ELF-1 (cell line): ENCODE measurements at places on chromosomes 1 and 21.

- no peak for DNase-seq
These were observed 199.6 kb downstream of the TRABD2B start for GRCh38 chr1:47797575-47797974.

DNA sequence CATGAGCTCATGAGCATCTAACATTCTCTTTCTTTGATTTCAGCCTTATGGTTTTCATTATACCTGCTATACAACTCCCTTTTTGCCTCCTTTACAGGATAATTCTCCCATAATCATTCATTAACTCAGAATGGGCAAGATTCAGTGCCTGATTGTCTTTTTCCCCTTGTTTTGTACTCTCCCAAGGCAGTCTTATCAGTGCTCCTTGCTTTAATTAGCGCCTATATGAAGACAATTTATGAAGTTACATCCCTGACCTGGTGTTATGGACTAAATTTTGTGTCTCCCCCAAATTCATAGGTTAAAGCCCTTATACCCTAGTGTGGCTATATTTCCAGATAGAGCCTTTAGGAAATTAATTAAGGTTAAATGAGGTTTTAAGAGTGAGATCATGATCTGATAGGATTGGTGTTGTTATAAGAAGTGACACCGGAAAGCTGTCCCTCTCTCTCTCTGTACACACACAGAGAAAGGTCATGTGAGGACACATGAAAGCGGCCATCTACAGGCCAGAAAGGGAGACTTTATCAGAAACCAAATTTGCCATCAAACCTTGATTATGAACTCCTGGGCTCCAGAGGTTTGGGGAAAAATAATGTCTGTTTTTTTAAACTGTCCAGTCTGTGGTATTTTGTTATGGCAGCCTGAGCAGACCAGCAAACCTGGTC lies 185.8 kb upstream of the CHODL start:
- no peak for DNase-seq

DNA sequence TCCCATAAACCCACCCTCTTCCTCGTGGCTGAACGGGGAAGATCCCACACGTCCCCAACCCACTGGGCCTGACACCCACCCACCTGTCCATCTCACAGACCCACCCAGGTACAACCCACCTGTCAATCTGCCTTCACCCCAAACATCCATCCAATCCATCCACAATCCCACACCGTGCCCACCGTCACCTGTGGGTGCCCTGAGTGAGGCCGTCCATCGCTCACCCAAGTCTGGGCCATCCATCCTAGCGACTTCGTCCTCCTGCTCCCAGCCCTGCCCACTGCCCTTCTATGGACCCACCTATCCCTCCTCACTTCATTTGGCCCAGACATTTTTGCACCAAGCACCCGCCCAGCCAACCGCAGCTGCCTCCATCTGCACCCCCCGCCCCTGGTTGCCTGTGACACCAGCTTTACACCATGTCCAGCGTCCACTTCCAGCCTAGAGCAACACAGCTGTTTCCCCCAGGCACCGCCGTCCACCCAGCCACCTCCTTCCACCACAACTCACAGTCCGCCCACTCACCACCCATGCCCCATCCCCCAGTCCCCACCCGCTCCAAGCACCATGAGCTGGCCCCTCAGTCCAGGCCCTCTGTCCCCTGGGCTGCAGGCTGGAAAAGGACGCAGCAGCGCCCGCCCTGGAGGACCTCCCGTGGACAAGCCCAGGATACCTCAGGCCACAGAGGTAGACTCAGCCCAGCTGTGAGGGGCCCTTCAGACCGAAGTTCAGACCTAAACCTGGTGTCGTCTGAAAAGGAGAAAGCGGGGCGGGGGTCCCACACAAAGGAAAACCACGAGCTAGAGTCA lies 7.7 kb downstream of the TTLL10 start:
- DNase-seq: no peak

DNA sequence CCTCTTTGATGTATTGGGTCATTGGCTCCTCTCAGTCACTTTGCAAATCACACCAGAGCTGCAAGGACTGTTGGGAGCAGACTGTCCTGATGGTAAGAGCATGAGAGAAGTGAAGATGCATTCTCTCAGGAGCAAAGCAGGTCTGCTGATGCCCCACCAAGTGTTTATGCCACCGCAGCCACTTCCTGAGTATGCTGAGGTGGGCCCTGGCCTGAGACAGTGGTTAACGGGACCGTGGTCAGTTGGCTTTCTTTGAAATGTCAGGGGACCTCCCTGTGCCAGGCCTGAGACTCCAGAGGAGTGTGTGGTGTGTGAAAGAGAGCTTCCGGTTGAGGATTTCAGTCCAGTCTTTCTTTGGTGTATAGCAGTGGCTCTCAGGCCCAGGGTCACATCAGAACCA lies 79.4 kb downstream of the SPATA46 start:
- no peak for DNase-seq

DNA sequence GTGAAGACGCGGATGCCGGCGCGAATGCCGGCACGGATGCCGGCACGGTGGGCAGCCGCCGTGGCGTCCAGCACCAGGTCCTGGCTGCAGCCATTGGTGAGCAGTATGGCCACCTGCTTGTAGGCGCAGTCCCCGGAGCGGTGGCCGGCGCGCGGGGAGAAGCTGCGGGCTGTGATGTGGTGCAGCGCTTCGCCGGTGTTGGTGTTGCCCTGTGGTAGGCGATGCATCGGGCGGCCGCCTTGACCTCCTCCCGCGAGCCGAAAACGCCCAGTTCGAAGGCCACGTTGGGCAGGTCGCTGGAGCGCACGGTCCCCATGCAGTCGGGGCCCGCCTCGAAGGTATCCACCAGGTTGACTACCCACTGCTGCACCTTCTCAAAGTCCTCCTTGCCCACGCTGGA lies 120.2 kb downstream of the NR5A2 start:
- DNase-seq: no peak

DNA sequence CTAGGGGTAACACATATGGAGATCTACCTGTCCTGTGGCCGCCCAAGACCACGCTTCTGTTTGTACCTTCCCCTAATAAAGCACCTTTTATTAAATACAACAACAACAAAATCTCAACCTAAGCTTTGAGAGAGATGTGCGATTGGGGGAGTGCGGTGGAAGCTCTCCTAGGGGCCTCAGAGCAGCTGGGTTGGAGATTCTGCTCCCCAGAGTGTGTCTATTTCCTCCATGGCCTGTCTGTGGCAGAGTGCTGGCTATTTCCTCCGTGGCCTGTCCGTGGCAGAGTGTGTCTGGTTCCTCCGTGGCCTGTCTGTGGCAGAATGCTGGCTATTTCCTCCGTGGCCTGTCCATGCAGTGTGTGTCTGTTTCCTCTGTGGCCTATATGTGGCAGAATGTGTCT lies 139.3 kb upstream of the IPO9 start:
- DNase-seq: no peak

GRCh38 chr21:14685568-14685967 lies 139.5 kb upstream of the SAMSN1 start:
- no peak for DNase-seq

GRCh38 chr1:219837274-219837993 lies 90.9 kb downstream of the SLC30A10 start:
- peak; percentile 59 for DNase-seq

- peak; percentile 3 for DNase-seq
These were observed 1.9 kb upstream of the GPR52 start for GRCh38 chr1:174445817-174446216.

DNA sequence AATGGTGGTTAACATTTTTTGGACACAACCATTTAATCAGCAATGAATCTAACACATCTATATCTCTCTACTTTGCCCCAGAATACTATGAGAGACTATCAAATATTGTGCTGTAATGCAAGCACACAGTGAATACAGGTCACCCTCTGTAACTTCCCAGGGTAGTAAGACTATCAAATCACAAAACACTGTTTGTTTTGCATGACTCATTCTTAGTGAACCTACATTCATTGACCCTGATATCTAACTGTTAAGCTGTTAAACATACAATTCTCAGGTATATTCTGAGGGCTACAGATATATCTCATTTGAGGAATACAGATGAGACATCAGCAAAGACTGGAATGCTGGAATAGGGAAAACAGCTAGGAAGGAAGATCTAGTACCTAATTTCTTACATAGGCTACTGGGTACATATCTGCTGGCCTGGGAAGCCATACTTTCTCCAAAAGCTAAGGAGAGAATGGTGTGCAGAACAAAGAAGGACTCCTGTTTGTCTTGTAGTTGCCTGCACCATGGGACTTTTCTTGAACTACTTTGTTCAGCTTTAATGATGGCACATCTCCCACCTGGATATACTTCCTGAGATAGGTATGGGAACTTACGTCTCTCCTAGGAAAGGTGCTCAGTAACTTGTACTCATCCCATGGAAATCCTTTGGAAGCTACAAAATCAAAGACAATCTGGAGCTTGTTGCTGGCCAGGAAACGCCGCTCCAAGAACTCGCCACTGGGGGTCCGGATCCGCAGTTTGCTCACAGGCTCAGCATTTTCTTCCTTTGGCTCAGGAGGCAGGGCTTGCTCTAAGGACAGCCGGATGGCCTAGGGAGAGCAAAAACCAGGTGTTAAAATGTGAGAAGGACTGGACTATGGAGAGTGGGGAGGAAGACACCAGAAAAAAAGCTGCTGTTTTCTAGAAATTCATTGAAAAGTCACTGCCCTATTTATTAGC lies 51.9 kb upstream of the DMRTA2 start:
- DNase-seq: peak; percentile 42

- no peak for DNase-seq
These were observed 5.7 kb downstream of the SMG5 start for GRCh38 chr1:156276966-156277381.

DNA sequence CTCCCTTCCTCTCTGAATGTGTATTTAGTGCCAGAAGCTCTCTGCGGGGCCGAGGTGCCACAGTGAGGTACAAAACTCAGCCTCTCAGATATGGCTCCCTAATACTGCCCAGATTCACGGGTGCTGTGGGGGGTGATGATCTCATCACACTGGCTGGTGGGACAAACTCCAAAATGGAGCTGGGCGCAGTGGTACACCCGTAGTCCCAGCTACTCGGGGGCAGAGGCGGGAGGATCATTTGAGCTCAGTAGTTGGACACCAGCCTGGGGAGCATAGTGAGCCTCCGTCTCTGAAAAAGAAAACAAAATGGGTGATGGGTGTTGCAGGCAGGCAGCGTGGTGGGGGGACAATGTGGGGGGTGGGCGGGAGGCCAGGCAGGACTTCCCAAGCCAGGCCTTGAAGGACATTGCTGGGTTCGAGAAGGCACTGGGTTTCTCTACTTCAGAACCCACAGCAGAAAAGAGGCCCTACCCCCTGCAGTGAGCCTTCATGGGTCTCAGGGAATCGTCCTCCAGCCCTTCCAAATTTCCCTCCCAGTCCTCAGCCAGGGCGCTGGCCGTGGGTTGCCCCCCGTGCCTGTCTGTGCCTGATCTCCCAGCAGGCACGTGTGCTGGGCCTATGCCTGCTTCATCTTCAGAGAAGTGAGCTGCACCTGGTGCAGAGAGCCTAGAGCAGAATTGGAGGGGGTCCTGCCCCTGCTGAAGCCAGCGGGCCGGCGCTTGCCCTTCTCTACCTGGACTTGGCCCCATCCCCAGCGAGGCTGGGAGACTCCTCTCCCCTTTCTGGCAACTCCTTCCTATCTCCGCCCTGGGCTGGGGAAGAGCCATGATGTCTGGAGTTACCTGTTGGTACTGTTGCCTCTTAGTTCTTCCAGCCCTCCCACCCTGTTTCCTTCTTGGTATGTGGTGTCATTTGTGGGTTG lies 14.0 kb downstream of the H6PD start:
- DNase-seq: no peak

- no peak for DNase-seq
These were observed 27.7 kb downstream of the FBXO2 start for GRCh38 chr1:11626551-11626950.

DNA sequence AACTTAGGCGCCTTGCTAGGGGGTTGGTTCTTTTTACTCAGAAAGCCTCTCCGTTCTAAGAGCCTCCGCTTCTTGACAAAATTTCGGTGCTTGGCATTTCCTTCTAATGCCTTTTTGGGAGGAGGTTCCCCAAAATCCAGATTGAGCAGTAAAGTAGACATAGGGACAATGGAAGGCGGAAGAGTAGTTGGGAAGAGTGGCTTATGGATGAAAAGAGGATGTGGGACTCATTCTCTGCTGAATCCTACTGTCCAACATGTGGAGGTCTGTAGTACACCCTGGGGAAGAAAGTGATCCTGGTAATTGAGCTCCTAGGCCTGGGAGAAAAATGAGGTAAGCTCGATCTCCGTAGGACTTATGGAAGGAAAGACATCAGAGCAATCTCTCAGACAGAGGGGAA lies 777 bp upstream of the METTL25B start:
- no peak for DNase-seq

GRCh38 chr1:212959266-212960220 lies 9.2 kb downstream of the VASH2 start:
- no peak for DNase-seq
